ENCODE measurements at places on chromosomes 11 and 22.

GRCh38 chr11:10751581-10751940 lies 515 bp downstream of the CTR9 start:
- no peak for DNase-seq

DNA sequence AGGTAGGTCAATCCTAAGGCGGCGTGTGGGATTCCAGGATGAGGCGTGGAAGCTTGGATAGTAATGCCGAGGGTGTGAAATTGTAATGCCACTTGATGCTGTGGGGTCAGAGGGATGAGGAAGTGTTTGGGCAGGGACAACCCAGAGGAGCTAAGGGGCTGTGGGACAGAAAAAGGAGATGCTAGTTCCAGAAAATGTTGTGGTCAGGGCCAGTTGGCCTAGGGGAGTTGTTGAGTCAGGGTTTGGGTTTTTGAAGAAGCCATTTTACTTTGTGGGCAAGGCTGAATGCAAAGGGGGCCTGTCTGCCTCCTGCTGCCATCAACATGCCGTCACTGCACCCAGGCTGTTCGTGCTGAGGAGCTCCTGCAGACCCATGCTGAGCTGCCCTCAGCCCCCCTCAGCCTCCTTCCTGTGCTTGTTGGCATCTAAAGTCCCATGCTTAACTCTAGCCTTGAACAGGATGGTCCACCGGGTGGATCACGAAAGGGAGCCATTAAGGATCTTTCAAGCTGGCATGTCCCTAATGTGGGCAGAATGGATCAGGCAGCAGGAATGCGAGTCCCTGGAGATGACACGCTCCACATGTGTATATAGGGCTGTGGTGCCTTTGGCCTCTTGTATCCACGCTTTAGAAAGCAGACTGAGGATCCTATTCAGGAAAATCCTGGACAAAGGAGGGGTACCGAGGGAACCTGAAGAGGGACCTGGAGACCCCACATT lies 2.1 kb downstream of the C11orf16 start:
- DNase-seq = no peak

- DNase-seq = no peak
Measured at GRCh38 chr11:126190792-126191191, 20.7 kb downstream of the RPUSD4 start.

GRCh38 chr22:25072406-25072805 lies 119.9 kb downstream of the KIAA1671 start:
- no peak for DNase-seq

DNA sequence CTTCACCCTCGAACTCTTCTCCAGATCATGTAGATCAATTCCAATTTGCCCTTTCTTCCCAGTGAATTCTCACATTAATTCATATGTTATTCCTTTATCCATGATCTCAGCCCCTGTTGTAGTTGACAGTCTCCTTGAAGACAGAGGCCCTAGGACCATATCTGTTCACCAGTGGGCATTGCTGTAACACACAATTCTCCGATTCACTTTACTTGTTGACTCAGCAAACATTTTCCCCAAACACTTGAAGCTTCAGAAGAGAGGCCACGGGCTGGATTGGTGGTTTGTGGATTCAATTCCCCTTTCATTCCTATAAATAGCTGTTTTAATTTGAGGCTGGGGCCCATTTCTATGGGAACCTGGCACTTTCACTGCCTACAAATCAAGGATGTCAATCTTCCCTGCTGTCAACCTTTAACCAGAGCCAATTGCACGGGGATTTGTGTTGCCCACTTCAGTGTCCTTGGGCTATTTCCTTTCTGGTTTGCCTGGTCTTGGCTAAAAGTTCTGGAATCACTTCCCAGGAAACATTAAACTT lies 393.0 kb upstream of the KIRREL3 start:
- no peak for DNase-seq

- DNase-seq = no peak
Measured at GRCh38 chr22:23677701-23677995, 13.2 kb upstream of the RGL4 start.

- DNase-seq = peak; percentile 42
Measured at GRCh38 chr22:40183029-40183581, 5.4 kb downstream of the TNRC6B start.

DNA sequence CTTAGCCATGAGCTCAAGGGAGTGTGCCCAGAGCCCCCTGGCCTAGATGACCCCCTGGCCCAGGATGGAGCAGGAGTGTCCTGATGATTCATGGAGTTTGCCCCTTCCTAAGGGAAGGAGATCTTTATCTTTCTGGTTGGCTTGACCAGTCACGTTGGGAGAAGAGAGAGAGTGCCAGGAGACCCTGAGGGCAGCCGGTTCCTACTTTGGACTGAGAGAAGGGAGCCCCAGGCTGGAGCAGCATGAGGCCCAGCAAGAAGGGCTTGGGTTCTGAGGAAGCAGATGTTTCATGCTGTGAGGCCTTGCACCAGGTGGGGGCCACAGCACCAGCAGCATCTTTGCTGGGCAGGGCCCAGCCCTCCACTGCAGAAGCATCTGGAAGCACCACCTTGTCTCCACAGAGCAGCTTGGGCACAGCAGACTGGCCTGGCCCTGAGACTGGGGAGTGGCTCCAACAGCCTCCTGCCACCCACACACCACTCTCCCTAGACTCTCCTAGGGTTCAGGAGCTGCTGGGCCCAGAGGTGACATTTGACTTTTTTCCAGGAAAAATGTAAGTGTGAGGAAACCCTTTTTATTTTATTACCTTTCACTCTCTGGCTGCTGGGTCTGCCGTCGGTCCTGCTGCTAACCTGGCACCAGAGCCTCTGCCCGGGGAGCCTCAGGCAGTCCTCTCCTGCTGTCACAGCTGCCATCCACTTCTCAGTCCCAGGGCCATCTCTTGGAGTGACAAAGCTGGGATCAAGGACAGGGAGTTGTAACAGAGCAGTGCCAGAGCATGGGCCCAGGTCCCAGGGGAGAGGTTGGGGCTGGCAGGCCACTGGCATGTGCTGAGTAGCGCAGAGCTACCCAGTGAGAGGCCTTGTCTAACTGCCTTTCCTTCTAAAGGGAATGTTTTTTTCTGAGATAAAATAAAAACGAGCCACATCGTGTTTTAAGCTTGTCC lies 14.3 kb downstream of the ADORA2A start:
- no peak for DNase-seq

- DNase-seq = no peak
Measured at GRCh38 chr22:44714703-44715350, 12.8 kb downstream of the PRR5 start.

- no peak for DNase-seq
Measured at GRCh38 chr11:40444151-40444550, 1015.3 kb downstream of the LRRC4C start.

- DNase-seq = no peak
Measured at GRCh38 chr11:92727769-92728168, 241.7 kb upstream of the MTNR1B start.

DNA sequence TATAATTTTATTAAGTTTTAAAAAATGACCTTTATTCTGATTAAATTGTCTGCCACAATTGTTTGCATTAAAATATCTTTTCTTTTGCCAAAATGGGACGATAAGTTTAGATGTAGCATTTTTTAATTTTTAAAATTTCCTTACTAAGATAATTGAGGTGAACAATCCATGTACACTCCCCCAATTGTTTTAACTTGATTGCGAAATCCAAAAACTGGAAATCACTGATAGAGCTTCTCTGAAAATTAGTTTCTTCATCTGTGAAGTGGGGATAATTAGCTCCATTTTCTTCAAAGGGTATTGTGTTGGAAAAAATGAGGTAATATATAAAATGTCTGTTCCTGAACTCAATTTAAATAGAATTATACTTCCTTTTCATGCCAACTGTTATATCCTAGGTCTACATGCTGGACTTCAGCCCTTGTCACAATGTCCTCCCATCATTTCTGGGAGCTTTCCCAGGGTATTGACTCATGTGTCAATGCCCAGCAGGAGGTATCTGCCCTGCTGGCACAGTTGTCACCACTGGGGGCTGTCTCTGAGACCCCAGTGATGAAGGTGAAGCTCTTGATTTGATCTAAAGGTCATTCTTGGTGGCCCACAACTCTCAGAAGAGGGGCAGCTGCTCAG lies 28.7 kb upstream of the NAV2 start:
- DNase-seq = no peak

GRCh38 chr11:100585728-100586127 lies 101.4 kb upstream of the ARHGAP42 start:
- DNase-seq = no peak

DNA sequence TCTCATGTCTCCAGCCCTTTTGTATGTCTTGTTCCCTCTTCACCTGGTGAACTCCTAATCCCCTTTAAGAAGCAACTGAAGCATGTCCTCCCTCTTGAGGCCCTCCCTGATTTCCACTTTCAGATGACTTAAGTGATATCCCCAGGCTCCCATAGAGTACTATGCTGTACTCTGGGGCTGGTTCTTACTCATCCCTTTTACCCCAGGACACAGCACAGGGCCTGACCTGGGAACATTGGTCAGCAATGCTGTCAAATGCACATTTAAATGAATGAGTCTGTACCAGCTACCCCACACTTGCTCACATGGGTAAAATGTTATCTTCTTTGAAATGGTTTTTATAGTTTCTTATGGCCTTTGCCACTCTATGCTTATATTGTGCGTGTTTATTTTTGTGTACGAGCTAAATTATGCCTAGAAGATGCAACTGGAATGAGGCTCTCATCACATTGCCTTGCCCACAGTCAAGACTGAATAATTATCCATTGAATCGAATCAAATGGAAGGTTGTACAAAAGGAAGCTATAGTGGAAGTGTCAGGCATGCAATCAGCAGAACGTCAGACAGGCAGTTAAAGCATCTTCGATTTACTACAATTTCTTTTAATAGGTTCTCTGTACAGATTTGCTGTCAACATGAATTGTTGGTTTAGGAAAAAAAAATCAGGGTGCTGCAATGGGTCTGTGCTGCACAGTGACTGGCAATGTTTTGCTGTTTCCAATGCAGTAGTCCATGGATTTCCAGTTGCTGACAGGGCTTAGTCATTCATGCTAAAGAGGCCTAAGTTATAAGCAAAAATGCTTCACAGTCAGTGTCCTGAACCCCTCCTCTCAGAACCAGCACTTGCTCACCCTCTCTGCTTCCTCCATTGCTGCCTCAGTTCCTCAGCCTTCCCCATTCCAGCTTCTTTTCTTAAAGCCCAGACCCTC lies 79.5 kb downstream of the PARVA start:
- DNase-seq = no peak

GRCh38 chr11:70067591-70068341 lies 10.4 kb upstream of the ANO1 start:
- no peak for DNase-seq

DNA sequence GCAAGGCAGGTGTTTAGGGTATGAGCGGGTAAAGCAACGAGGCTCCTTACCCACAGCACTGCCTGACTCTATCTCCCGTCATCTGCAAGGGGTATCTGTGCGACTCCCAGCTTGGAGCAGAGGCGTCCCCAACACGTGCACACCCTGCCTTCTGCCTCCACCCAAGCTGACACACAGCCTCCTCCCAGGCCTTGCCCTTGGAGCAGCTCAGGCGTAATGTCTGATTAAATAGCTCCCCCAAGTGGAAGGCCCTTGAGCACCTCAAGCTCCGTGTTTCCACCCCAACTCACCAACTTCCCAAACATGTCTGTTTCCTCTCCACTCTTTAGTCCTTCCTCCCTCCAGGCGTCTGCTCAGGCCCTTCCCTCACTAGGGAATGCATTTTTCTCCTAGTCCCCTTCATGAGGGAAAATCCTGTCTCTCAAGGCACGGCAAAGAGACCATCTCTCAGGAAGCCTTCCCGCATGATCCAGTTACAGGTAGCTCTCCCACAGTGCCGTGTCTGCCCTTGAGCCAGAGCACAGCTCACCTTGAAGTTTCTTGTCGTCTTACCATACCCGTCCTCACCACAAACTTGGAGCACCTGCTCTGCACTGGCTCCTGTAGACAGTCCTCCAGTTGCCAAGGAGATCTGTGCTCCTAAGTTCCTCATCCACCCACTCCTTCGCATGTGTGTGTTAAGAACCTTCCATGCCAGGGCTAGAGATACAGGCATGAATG lies 15.8 kb downstream of the CYB5R2 start:
- DNase-seq = no peak

GRCh38 chr22:24683691-24684090 lies 80.7 kb downstream of the GGT1 start:
- no peak for DNase-seq

DNA sequence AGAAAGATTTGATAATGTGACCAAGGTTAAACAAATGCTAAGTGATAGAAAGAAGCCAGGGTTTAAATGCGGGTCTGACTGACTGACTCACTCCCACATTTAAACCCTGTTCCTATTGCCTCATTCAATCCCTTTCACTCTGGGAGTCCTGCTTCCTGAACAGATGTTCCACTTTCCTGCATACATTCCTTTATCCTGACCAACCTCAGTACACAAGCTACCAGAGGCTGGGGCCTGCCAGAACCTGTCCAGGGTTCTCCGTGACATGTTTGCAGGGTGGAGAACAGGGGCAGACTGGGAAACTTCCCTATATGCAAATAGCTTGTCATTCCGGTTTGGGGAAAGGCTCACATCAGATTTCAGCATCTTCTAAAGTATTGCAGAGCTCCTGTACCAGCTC lies 3.0 kb upstream of the ANKK1 start:
- no peak for DNase-seq

- DNase-seq = no peak
Measured at GRCh38 chr11:2754008-2754407, 54.2 kb upstream of the KCNQ1OT1 start.

- DNase-seq = no peak
Measured at GRCh38 chr11:73151416-73151815, 9.3 kb upstream of the FCHSD2 start.

DNA sequence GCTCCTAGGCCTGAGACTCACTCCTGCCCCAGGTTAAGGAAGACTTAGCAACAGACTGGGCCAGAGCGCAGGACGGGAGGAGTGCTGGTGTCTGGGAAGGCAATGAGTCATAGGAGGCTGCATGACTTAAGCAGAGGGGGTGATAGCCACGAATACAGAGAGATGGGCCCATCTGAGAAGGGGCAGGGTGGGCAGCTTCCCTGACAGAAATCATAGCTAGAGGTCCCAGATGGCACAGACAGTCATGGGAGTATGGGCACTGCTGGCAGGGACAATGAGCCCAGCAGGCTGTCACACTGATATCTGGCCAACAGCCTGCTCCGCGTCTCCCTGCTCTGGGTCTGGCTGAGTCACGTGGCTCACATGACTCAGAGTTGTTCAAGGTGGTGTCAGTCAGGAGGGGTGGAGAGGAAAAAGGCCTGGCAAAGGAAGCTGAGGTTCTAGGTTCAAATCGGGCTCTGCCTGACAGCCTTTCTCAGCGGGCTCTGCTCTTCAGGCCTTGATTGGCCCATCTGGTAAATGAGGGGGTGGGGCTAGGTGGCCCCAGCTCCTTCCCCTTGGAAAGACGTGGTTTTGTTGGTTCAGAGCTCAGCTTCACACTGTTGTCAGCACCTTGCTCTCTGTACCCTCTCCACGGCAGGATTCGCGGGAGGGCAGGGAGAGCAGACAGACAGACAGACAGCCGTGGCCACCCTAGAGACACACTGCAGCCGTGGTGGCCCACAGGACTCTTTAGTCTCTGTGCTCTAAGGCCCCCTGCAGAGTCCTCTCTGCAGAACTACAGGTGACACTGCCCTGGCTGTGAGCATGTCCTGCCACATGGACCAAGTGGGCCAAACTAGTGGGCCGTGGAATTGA lies 47.8 kb downstream of the DBX1 start:
- DNase-seq = no peak
